ENCODE measurements at places on chromosomes 1 and 21.
A peak's percentile ranks its signal among the peaks of the same experiment; 100 is the strongest.

- DNase-seq = no peak
These were observed 975.2 kb upstream of the B3GALT2 start for GRCh38 chr1:194161591-194161990.

GRCh38 chr21:39720126-39720778 lies 24.7 kb upstream of the IGSF5 start:
- DNase-seq = no peak

- DNase-seq = no peak
These were observed 20.7 kb upstream of the LGALS8 start for GRCh38 chr1:236502972-236503639.

DNA sequence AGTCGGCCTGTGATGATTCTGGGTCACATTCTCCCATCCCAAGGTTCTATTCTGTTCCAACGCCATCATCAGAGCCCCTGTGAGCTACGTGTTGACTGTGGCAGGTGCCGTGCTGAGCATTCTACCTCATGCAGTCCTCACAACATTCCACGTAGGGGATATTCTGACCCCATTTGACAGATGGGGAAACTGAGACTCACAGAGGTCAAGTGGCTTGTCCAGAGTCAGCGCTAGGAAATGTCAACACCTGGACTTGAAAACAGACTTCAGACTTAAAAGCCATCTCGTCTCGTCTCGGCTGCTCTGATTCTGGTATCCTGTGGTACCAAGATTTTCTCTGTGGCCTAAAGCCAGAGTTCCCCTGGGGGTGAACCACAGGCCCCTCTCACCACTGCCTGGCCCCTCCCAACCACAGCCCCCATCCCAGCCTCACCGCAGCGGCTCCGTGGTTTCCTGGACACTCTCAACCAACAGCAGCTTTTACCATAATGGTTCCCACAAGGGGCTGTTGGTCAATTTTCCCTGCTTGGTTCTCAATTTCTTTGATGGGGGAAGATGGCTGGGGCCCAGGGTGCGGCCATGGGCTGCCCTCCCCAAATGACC lies 39.6 kb downstream of the SDC3 start:
- no peak for DNase-seq

DNA sequence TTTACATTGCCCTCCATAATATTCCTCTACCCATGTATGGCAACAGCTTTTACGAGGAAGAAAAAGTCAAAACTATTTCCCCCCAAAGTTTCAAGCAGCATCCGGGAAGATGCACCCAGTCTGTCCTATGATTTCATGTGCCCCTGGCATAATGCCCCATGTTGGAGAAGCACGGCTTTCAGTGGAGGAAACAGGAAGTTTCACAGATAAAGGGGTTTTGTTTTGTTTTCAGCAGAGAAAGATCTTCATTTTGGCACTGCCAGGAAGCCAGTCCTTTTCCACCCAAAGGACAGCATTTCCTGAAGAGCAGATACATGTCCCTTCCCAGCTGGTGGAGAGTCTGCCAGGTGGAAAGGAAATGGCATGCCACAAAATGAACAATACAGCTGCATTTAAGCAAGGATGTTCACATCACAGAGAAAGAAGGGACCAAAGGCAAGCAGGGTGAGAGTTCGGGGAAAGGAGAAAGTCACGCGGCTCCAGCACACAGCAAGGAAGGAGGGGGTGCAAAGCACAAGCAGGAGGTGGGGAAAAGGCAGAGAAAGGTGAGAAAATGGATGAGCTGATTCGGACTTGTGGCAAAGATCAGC lies 95.3 kb upstream of the HIVEP3 start:
- no peak for DNase-seq

- DNase-seq = no peak
These were observed 111.1 kb downstream of the ATP1B1 start for GRCh38 chr1:169217636-169218035.

GRCh38 chr1:100581096-100581705 lies 43.3 kb downstream of the GPR88 start:
- no peak for DNase-seq

DNA sequence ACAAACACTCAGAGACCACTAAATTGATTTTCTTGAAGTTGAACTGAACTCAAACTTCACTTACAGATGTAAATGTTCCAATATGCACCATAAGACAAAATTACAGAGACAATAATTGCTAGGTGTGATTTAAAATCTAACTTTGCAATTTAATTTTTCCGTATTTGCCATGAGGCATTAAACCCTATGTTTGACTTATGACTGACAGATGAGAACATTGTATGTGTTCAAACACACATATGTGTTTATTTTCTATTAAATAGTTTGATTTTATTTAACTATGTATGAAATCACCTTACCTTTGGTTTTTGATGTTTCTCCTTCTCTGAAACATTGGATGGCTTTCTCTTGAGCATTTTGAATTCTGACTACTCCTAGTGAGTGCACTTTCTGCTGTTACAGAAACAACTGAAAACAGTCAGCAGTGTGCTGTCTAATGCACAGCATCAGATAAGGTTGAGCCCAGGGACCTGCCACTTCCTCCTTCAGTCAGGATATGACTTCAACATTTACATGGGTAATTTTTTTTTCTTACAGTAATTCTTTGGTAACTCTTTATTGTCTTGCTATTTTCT lies at the start of gene SAMSN1:
TSS of gene SAMSN1 (minus strand) at position 410 of the 575 bp plus-strand sequence. CDS start at position 356, 54 bp downstream.
- no peak for DNase-seq

GRCh38 chr21:20997311-20997635 lies 936 bp upstream of the NCAM2 start:
- no peak for DNase-seq

- no peak for DNase-seq
These were observed 61.5 kb upstream of the WLS start for GRCh38 chr1:68293609-68294366.

DNA sequence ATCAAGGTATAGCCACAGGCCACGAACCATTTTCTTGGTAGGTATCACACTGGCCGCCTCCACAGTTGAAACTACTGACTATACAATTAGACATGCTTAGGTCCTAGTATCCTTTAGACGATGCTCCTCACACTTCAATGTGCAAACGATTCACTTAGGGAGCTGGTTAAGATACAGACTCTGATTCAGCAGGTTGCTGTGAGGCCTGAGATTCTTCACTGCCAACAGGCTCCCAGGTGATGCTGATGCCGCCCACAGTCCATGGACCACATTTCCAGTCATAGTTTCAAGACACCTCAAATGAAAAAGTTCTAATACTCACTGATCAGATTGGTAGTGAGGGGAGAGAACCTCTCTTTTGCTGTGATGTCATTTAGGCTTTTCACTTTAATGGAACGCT lies 6.8 kb downstream of the ATP5PO start:
- DNase-seq = no peak

DNA sequence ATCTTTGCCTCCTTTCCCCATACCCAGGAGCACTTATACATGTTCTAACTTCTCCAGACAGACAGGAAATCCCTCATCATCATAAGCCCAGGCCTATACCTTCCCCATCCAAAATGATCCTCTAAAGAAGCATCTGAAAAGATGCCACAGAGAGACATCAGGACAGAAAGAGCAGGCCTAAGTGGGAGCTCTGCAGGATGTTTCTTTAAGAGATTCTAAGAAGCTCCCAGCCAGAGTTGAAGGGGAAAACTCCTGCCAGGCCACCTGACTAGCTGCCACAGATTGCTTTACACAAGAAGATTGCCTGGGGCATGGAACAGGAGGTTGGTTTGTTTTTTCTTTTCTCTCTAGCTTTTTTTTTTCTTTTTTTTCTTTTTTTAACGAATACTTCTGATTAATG lies 275.8 kb downstream of the VAV3 start:
- no peak for DNase-seq

DNA sequence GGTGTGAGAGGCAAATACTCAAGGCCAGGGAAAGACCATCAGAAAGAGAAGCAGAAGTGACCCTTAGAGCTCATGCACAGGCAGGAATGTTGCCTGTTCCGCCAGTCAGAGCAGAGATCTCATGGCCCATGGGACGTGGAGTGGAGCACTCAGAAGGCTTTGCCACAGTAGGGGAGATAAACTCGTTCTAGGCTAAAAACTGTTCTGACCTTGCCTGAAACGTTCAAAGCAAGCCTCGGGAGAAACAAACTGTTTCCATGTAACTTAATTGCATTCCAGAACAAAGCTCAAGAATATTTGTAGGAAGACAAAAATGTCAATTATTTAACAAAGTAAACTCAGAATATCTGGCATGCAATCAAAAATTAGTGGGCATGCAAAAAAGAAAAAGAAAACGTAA lies 20.7 kb upstream of the SLC19A1 start:
- no peak for DNase-seq

- DNase-seq = no peak
These were observed 21.4 kb downstream of the SLC16A1 start for GRCh38 chr1:112934577-112934976.

DNA sequence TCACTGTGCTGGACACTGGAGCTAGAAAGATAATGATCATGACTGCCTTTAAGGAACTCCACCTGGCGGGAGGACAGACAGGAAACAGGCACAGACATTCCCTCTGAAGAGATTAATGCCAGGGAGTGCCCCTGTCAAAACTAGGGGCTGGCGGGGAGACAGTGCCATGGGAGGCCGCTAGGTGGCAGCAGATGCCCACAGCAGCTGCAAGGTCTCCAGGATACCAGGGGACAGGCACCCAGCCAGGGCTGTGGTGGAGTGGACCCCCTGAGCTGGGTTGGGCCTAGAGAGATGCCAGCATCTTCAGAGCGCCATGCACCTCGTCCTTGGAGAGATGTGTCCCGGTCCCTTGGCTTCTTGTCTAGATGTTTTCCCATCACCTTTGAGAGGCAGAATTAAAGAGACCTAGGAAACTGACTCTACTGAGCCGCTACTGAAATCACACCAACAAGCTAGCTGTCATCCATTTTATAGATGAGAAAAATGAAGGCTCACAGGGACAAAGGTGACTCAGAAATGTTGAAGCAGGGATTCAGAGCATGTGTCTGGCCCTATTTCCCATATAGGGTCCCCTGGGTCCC lies 3.6 kb downstream of the REN start:
- DNase-seq = peak; percentile 44

GRCh38 chr1:66831529-66832239 lies 30.6 kb upstream of the INSL5 start:
- DNase-seq = no peak

GRCh38 chr1:116257341-116257767 lies 115.7 kb upstream of the ATP1A1 start:
- no peak for DNase-seq

DNA sequence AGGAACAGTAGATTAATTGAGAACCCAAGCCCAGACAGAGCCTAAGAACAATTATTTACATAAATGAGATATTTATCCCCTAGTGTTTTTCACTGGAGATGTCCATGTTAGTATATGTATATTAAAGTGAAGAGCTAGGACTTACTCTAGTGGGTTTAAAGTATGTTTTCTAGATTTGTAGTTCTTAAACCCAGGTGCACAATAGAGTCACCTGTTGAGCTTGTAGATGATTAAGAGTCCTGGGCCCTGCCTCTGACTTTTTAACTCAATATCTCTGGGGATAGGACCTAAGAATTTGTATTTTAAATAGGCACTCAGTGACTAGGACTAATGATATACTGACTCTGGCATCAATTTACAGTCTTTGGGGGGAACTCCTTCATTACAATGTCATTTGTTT lies 112.8 kb downstream of the DNAH14 start:
- DNase-seq = no peak

DNA sequence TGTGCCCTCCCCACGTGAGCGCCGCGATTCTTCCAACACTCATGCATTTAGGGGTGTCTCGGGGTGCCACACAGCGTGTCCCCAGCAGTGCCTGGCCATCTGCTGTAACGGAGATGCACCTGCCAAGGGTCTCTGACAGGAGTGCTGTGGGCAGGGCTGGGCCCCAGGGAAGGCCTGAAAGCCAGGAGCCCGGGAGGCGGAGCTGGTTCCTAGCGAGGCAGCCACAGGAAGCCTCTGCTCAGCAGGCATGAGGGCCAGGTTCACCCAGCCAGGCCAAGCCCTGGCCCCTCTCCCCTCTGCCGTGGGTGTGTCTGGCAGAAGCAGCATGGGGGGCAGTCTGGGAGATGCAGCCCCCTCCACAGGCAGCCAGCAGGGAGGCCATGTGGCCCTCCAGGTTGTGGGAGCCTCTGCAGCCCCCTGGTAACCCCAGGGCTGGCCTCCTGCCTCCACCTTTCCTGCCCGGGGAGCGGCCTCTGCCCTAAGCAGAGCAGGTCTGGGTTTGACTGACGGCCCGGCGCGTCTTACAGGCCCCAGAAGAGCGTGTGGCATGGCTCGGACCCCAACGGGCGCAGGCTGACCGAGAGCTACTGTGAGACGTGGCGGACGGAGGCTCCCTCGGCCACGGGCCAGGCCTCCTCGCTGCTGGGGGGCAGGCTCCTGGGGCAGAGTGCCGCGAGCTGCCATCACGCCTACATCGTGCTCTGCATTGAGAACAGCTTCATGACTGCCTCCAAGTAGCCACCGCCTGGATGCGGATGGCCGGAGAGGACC lies 30.4 kb downstream of the SLC19A1 start:
- DNase-seq = no peak

All from stimulated activated CD8-positive, alpha-beta memory T cell treated with anti-CD3 and anti-CD28 coated beads, Interleukin-4, amount 100 ng/mL, for 1 hour (primary cell).